ENCODE measurements at places on chromosomes 5 and 9. TPM values are rescaled to one million over a fixed set of nuclear protein-coding genes. Genes with fewer than 3 reads are reported as not detected.

Gene PDCD1LG2
- total RNA-seq, result 0.23 TPM

Gene ABHD17B
- 75.0 TPM for total RNA-seq

Gene RECK
- total RNA-seq, result 9.0 TPM

Gene SCGB3A2
- not detected for total RNA-seq

Gene TTF1
- 13.4 TPM for total RNA-seq

Gene ZNF366
- total RNA-seq, result 2.1 TPM

Gene FBP2
- 0.23 TPM for total RNA-seq

Gene MCTP1
- total RNA-seq, result 30.7 TPM

Gene CSF2
- not detected for total RNA-seq

Gene AK8
- 3.5 TPM for total RNA-seq

Gene FBXL7
- 2.8 TPM for total RNA-seq

Gene PTPRD
- 248 TPM for total RNA-seq

Gene TAL2
- total RNA-seq, result 1.4 TPM

Gene GAPT
- 0.92 TPM for total RNA-seq

Gene PCDHA6
- total RNA-seq, result 26.3 TPM

Gene BTNL8
- not detected for total RNA-seq

Gene FGF10
- 8.3 TPM for total RNA-seq

Gene BAAT
- total RNA-seq, result 0.23 TPM

Gene WNK2
- 30.7 TPM for total RNA-seq

Gene PAIP1
- 150 TPM for total RNA-seq

Gene CDX1
- not detected for total RNA-seq

Gene ADAMTS2
- 6.9 TPM for total RNA-seq

Gene CYSRT1
- total RNA-seq, result 0.92 TPM

Measured in diencephalon (tissue), 1 donor.